ENCODE measurements at places on chromosomes 5 and 9.
A peak's percentile ranks its signal among the peaks of the same experiment; 100 is the strongest.

DNA sequence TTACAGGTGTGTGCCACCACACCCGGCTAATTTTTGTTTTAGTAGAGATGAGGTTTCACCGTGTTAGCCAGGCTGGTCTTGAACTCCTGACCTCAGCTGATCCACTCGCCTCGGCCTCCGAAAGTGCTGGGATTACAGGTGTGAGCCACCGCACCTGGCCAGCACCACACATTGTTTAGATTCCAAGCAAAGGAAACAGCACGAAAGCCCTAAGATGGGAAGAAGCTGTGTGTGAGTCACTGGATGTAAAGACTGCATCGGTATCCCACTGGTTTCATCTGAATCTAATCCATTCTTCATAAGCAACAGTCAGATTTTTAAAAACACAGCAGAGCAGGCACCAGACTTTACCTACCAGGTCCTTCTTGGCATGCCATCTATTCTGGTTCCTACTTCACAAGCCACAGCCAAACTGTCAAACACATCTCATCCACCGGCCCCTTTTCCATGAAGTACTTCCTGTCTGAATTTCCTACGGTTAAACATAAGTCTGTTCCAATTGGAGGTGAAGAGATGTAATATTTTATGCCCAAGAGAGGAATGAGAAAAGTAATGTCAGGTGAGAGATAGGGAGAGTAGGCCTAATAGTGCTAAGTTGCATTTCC is 17.4 kb downstream of the UBTD2 start:
- no peak for DNase-seq

DNA sequence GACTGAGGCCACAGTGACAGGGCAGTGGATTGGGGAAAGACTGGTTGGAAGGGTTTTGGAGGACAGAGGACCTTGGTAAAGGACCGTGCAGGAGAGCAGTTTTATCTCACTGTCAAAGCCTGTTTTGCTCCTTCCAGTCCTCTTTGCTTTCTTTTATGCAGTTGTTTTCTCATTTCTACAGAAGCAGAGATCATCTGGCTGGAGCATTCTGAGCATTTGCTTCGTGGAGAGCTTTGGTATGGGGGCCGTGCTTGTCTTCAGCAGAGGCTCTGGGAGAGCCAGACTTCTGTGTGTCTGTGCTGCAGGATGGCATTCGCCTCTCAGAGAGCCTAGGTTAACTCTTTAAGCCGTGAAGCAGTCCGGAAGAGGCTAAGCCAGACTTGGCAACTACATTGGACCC is 171.8 kb upstream of the TUT7 start:
- DNase-seq = peak; percentile 58

- DNase-seq = no peak
Observed at GRCh38 chr9:91852801-91853347, 97.2 kb downstream of the ROR2 start.

GRCh38 chr5:154107010-154107409 is 68.2 kb downstream of the MFAP3 start:
- no peak for DNase-seq

- peak; percentile 12 for DNase-seq
Observed at GRCh38 chr9:1173211-1173610, 123.1 kb downstream of the DMRT2 start.

DNA sequence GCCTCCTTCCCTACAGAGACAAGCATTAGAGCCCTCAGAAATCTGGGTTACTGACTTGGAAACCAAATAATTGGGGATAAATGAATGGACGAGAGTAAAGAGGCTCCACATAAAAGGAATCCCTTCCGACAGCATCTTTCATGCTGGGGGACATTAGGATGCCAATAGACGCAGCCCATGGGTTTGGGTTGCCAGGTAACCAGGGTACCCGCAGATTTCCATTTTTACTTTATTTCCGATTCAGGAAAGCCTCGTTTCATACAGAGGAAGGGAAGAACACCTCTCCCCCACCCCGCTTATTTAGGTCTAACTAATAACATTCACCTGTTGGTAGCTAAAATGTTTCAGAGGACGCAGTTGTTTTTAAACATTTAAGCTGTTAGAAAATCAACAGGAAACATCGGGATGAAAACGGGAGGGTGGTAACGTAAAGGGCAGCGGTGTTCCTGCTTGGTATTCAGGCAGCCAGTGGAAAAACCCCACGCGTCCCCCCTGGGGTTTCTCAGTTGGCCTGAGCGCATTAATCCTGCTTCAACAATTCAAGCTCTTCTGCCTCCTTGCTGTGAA is 179.5 kb downstream of the YTHDC2 start:
- no peak for DNase-seq

DNA sequence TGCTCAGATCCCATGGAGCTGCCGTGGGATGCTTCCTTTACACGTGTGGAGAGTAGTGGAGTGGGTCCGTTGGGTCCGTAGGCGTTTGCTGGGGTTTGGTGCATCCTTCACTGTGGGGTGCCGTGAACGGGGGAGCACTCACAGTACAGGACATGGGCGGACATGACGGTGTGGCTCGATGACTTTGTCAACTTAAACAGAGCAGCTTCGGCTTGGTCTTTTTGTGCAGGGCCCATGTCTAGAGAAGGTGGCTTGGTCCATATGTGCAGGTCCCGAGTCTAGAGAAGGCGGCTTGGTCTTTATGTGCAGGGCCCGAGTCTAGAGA is 26.4 kb upstream of the EXOC3 start:
- no peak for DNase-seq

DNA sequence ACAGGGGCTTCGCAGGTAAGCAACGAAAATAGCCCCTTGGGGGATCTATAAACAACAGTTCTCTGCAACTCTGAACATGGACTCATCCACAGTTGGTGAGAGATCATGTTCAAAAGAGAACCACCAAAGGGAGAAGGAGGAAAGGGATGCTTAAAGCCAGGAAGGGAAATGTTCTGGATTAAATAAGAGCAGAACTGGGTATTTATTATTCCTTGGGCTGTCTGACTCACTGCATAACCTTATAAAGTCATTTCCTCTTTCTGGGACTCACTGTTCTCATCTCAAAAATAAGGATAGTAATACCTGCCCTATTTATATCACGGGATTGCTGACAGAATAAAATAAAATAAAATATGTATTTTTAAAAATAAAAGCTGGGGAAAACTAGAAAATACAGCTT is 11.2 kb upstream of the MARCHF3 start:
- no peak for DNase-seq

DNA sequence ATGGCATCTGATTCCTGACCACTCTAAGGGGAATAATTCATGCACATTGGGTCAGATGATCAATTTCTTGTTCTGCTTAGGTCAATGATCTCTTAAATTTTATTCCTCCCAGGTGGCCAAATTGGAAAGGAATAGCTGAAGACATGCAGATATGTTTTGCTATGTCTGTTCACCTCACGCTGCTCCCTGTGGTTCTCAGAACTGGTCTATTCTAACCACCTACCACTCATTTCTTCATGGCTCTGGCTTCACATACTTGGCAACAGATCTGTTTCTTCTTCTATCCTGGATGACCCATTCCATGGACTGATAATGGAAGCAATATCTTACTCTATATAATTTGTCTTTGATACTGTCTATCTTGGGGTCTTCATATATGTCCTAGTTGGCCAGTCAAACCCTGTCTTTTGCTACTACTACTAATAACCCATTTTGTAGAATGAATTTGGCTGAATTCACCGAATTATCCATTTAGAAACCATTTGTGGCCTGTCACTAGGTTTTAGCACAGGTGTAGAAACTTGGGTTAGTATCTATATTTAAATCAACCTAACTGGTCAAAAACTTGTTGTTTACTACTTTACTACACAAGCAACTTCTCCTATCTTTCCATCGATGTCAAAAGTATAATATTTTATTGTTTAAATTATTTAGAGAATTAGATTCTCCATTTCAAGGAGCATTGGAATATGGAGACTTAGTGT is 650.9 kb downstream of the TLE4 start:
- DNase-seq = no peak

DNA sequence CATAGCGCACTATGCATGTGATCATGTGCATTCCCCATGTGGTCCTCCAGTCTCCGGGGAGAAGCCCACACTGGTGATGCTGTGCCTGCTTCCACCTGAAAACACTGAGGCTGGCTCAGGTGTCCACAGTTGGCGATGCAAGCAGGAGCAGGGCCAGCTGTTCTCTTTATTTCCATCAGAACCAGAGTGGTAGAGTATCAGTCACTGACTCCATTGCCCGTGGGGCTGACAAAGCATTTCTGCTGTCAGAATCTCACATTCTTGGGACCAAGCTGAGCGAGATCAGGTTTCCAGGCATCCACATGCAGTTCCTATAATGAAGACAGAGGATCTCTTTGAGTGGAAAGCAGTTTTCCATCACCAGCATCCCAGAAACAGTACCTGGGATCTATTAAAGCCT is 52.5 kb downstream of the GADD45G start:
- DNase-seq = no peak

DNA sequence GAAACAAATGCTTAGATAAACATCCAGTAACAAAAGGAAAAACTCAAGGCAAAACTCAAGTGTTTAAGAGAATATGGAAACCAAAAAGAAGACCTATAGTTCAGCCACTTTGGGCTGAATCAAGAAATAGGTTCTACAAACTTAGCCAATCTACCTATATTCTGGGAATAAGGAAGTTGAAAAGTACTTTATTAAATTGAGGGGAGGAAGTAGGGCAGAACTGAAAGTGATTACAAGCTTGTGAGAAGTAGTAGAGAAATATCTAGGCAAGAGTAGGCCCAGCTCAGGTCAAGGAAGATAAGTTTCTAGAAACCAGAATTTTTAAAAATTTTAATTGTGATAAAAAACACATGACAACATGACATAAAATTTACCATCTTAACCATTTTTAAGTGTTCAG is 384.8 kb upstream of the PCSK5 start:
- DNase-seq = no peak

DNA sequence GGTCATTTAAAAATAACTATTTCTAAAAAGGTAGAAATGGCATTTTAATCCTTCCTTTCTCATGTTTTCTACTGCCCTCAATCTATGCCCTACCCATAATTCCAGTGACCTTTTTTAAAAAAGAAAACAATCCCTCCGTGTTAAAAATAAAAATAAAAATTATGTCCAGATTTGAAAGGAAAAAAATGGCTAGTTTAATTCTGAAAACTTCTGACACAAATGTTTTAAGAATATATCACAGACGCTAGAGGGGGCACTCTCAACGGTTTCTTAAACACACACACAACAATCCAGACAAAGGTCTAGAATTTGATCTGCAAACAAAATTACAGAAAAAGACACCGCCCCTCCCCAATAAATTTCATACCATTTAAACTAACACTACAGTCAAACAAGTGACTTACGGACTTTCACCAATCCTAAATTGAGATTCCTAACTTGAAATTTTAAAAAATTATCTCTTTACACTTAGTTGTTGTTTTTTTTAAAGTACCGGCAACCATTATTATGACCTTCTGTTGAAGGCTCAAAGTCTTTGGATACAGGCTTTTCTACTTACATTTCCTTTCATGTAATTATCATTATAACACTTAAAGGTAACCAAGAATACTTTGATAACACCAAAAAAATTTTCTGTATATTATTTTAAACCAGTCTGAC is 38.2 kb downstream of the CLINT1 start:
- peak; percentile 63 for DNase-seq

DNA sequence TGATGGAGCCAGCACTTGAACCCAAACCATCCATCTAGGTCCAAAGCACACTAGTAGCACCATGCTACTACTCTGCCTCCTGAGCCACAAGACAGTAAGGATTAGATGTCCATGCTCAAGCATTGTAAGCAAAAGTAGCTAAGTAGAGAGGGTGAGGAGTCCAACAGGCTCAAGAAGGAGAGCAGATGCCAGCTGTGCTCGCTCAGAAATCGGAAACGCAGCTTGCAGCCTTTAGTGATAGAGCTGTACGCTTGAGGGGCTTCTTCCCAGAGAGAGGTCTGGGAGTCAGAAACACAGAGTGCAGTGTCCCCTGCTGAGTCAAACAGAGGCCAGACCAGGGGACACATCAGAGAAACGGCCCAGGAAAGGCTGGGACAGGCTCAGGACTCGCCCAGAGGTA is 32.7 kb upstream of the GABRP start:
- no peak for DNase-seq

DNA sequence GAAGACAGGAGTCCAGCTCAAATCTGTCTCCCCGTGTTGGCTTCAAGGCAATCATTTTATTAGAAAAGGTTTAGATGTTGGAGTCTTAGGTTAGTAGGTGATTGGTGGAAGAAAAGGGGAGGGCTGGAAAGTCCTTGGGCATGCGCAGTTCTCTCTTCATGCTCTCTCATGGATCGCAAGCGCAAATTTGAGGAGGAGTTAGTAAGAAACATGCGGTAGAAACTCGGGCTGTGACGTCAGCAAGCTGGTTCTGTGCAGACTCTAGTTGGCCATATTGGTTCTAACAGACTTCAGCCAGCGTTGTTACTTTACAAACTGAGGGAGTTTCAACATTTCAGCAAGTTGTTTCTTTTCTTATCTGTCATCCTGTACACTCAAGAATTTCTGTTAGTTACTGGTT is 392.2 kb downstream of the CDK5RAP2 start:
- DNase-seq = peak; percentile 34

All from T47D (cell line).